Naive B cell (primary cell): ENCODE measurements at places on chromosomes 7 and 10. TPM values are rescaled to one million over a fixed set of nuclear protein-coding genes. Genes with fewer than 3 reads are reported as not detected.

DNA sequence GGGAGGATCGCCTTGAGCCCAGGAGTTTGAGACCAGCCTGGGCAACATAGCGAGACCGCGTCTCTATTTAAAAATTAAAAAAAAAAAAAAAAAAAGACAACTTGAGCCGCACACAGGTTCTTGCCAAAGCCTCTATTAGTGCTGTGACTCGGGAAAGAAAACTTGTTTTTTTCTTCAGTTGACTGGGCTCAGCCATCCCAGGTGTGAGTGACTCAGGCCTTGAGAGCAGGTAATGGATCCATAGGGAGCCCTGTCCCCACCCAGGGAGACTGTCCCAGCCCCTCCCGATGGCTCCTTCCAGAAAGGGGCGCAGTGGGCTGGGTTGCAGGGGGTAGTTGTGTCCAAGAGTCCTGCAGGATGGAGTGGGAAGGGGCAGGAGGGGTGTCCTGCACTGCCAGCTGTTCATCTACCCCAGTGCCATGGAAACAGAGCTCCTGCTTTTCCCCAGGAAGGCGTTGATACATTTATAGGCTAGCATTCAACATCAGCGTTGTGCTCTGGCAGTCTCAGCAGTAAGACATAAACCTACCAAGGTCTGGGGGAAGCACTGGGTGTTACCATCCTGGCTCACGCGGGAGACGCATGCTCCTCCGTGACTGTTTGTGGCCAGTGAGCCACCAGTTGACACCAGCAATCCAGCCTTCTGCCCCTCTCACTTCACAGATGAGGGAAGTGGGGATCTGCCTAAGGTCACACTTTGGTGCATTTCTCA, 126.6 kb downstream of the CUX1 start:
- DNase-seq, result no peak

DNA sequence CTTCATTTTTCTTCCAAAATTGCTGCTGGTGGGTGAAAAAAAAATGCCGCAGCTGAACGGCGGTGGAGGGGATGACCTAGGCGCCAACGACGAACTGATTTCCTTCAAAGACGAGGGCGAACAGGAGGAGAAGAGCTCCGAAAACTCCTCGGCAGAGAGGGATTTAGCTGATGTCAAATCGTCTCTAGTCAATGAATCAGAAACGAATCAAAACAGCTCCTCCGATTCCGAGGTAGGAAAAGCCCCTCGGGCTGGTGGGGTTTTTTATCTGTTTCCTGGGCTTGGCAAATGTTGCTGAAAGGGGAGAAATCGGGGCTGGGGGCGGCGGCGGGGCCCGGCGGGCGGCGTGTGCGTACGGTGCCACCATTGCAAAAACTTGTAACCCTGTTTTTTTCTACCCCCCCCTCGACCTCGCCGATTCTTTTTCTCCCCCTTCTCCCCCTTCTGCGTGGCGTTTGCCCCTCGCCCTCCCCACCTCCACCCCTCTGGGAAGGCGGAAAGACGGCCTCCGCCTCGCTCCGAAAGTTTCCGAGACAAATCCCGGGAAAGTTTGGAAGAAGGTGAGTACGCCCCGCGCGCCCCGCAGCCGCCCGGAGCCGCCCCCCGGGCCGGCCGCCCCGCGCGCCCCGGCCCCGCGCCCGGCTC, 789 bp downstream of the TCF7L2 start:
- DNase-seq, result no peak

DNA sequence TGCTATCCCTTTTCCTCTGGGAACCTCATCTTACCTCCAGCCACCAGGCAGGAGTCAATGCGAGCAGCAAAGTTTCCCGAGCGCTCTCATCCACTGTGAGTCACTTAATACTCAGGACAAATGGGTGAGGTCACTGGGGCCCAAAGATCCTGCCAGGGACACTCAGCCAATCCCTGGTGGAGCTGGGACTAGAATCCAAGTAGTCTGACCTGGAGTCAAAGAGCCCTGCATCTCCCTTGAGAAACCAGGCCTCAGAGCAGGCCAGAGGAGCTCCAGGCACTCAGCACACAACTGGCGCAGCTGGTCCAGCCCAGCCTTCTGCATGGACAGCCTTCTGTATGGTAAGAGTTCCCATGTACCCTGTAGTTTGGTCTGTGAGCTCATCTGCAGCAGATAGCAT, 142.3 kb downstream of the MAPK8 start:
- DNase-seq, result no peak

- DNase-seq, result no peak
Observed at GRCh38 chr7:124630395-124630794, 135.2 kb downstream of the GPR37 start.

DNA sequence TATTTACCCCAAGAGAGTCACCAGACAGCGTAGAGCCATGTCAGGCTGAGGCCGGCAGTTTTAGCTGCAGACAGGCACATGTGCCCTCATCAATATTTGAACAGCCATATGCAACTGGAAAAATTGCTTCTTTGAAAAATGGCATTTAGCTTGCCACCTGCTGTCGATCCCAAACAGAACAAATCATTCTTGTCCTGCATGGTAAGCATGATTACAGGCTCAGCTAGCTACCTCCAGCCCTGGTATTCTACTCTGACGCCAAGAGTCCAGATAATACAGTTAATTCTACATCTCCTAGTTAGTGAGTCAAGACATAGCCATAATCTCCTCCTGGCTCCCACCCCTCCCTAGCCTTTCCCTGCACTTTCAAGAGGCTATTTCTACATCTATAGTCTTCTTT, 7.7 kb downstream of the CREB3L2 start:
- no peak for DNase-seq

DNA sequence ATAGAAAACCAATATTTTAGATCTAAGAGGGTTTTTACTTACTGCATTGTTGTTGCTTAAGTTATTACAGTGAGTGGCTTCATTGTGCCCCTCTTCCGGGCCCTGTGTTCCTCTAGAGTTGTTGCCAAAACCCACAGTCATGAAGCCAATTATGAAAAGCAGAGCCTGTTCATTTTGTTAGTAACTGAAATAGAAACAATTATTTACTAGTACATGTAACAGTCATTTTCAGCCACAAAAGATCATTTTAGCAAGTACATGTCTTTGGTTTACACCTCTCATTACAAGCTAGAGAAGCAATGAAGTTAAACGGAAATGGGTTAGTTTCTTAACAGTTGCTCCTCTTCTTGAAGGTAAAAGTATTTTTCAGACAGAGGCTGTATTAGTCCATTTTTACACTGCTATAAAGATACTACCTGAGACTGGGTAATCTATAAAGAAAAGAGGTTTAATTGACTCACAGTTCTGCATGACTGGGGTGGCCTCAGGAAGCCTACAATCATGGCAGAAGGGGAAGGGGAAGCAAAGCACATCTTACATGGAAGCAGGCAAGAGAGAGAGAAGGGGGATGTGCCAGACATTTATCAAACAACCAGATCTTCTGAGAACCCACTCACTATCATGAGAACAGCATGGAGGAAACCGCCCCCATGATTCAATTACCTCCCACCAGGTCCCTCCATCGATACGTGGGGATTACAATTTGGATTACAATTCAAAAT, 380.5 kb downstream of the SFMBT2 start:
- DNase-seq, result no peak

DNA sequence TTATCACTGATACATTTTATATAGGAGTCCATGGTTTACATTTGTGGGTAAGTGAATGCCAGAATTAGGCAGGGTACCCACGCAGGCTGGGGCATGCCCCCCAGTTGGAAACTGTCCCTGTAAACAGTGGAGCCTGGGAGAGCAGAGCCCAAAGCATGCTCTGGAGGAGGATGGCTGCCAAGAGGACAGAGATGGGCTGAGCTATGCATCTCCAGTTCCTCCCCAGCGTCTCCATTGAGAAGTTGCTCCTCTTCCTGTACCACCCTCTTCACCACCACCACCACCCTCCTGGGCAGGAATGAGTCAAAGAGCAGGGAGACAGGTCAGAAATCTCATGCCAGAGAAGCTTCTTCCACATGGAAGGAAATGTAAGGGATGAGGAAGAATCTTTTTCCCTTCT, 67.7 kb upstream of the KMT2E start:
- no peak for DNase-seq

- no peak for DNase-seq
Observed at GRCh38 chr7:22542669-22543068, 42.7 kb upstream of the STEAP1B start.

GRCh38 chr7:141944811-141945210, 2.0 kb downstream of the CLEC5A start:
- DNase-seq, result no peak

GRCh38 chr7:26624431-26624830, 240.0 kb downstream of the SKAP2 start:
- DNase-seq, result no peak

GRCh38 chr7:17302575-17303142, 4.2 kb downstream of the AHR start:
- DNase-seq, result peak; percentile 35

DNA sequence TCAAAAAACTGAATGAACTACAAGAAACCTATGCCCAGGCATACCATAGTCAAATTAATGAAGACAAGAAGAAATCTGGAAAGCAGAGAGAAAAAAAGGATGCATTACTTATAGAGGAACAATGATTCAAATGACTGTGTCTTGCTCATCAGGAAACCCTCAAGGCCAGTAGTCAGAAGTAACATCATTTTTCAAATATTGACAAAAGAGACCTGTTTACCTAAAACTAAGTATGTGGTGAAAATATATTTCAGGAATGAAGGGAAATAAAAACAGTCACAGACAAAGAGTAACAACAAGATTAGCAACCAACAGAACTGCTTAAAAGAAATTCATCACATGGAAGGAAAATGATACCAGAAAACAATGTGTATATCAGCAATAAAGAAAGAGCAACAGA, 128.4 kb downstream of the ALOX5 start:
- no peak for DNase-seq

DNA sequence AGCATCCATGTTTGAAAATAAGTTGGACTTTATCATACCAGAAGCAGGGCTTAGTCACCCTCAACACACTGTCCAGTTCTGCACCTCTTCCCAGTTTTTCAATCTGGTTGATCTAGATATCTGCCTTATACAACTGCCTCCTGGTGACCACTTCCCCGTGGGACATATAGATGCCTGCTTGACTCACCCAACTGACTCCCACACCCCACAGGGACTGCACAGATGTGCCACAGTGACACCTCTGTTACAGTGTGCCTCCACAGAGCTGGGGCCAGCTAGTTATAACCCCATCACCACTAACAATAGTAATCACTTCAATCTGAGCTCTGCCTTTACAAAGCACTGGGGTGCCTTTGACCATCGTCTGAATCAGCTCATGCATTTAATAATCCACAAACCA, 82.6 kb upstream of the AOAH start:
- DNase-seq, result no peak

GRCh38 chr7:148368562-148368961, 222.0 kb upstream of the C7orf33 start:
- no peak for DNase-seq

DNA sequence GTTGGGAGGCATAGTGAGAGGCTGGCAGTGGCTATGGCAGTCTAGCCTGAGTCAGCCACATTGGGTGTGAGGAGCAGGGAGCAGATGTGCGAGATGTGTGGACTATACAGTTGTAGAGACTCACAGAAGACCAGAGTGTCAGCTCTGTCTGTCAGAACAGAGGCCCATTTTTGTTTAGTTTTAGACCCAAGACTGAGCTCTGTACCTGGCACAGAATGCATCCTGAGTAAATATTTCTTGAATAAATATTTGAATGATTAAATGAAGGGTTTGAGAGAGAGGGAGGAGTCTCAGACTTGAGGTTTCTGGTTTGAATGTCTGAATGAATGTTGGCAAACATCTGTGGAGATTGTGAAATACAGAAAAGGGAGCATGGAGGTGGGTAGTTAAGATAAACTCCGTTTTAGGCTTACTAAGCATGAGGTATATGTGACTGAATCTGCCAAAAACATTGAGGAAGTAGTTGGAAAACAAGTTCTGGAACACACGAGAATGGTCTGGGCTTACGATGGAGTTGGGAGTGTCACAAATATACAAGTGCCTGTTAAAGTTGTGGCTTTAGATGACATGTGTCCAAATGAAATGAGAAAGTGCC, 3.6 kb downstream of the SEC23IP start:
- no peak for DNase-seq

- no peak for DNase-seq
Observed at GRCh38 chr7:132097550-132098134, 478.6 kb downstream of the PLXNA4 start.

DNA sequence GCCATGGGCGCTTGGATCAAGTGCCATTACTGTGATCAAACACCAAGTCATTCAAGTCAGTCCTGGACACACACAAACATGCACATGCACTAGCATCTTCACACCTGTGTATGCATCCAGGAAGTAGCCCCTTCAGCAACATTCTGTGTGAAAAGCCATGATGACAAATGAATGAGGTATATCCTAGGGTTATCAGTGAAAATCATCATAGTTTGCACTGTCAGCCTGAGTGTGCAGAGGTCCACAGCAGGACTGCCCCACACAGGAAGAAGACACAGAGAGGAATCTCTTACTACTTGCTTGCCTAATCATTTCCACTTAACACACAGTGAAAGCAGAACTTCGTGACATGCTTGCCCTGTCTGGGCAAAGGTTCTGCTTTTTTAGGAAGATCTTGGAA, 184.0 kb upstream of the ADO start:
- no peak for DNase-seq

DNA sequence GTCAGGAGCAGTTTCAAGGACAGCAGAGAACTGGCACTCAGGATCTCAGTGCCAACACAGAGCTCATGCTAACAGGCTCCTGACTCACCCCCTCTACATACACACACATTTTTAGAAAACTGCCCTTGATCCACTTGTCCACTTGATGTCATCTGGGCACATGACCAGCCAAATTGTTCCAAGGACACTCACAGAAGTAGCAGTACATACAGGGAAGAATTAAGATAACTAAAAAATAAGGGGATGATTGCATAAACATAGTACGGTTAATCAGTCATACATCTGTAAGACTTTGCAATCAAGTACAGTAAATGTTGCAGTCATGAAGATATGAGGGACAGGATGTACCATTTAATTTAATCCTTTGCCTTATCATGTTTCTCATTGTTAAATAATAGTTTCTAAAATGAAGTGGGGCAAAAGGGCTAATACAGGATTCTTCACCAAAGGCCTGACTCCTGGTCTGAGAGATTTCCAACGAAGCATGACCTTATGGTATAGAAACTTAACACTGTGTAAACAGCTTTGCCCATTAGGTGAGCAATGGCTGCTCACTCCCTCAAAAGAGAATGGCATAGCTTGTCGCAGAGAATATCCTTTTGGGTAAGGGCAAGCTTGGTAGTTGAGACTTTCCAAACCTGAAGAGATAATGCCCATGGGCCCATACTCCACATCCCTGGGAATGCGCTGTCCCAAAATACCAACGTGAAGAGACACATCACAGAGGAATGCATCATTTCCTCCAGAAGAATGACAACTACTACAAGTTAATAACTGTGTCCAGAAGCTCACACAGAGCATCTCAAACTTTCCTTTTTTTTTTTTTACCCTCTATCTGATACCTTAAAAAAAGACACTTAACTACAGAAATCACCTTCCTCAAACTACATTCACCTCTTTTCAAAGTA, 94.1 kb downstream of the ARMH3 start:
- DNase-seq, result no peak

Gene NXPH1
- polyA plus RNA-seq, result not detected

Gene CLDN4
- polyA plus RNA-seq, result not detected

Gene FGL2
- 5.4 TPM for polyA plus RNA-seq

Gene MXI1
- 30.6 TPM for polyA plus RNA-seq

Gene MYL7
- polyA plus RNA-seq, result not detected

Gene ELN
- polyA plus RNA-seq, result not detected

Gene TAS2R5
- not detected for polyA plus RNA-seq

Gene AKR1C4
- not detected for polyA plus RNA-seq

Gene PCLO
- not detected for polyA plus RNA-seq

Gene CHAT
- not detected for polyA plus RNA-seq

Gene SLC13A4
- 0.24 TPM for polyA plus RNA-seq

Gene SAMD9L
- polyA plus RNA-seq, result 56.5 TPM

Gene TRA2A
- 58.2 TPM for polyA plus RNA-seq
